ENCODE measurements at places on chromosomes 2 and 18.

GRCh38 chr2:23636426-23636825, 251.4 kb downstream of the KLHL29 start:
- no peak for DNase-seq

DNA sequence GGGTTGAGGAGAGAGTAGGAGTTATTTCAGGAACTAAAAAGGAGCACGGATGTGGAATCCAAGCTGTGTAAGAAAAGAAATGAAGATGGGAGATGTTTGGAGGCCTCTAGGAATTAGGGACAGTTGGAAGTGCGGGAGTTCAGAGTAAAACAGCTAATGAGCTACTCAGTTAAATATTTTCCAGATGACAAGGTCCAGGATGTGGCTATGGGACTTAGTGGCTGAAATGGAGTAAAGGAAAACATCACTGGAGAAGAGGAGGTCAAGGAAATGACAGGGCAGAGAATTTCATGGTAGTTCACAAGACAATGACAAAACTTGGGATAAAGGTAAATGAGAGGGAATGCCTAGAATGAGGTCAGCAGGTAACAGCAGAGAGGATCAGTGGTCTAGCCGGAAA, 13.0 kb downstream of the GPR155 start:
- no peak for DNase-seq

DNA sequence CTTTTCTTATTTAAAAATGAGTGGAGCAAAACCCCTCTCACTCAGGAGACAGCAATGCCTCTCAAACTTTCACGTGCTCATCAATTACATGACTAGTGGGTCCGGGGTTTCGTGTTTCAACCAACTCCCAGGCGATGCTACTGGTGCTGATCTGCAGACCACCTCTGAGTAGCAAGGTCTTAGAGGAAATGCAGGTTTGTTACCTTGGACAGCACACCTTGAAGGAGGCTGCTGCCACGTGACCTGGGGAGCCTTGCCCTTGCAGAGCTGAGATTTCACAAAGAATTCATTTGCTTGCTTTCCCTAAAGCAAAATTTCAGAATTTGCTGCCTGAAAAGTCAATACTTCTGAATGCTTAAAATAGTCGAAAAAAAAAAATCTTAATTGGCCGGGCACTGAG, 32.4 kb downstream of the SMIM21 start:
- no peak for DNase-seq

- no peak for DNase-seq
Observed at GRCh38 chr2:32591669-32592463, 36.0 kb upstream of the TTC27 start.

DNA sequence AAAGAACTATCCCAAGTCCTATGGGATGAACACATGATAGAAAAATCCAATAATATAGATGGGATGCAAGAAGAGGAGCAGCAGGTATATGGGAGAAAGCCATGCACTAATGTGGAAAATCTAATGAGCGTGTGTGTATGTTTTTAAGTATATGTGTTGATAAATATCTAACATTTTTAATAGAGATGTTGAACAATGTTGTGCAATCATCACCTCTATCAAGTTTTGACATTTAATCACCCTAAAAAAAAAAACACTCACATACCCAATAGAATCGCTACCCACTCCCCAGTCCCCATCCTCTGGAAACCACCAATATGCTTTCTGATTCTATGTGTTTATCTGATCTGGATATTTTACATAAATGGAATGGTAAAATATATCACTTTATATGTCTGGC, 983.7 kb downstream of the SUCLG1 start:
- DNase-seq = no peak

GRCh38 chr2:169768262-169768995, 30.2 kb upstream of the SSB start:
- DNase-seq = peak; percentile 6

DNA sequence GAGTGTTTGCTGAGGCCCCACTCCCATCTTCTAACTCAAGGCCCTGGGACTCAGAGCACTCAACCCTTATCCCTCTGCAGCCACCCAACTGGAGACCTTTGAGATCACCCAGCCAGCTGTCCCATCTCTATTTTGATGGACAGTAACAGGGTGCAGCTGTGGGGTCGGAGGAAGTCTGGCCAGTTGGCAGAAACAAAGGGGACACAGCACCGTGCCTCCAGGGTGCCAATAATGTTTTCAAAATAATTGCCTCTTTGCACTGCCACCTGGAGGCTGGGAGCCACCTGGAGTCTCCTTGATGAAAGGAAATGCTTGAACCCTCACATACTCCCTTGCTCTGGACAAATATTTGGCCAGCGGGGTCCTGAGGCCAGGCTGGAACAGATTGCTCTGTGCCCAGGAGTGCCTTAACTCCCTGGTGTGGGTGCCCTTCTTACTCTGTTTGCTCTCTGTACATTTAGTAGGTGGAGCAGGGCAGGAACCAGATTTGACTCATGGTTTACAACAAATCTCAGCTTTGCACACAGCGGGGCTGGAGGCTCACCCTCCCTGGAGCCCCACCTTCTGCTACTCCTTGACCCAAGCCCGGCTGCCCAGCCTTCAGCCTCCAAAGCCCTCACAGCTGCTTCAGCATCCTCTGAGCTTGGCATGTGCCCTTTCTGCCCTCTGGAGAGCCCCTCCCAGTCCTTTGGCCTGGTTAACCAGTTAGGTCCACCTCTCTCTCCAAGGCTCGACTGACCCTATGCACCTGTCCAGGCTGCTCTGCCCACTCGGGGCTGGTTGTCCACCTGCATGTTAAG, 17.2 kb downstream of the MAL start:
- no peak for DNase-seq

- no peak for DNase-seq
Observed at GRCh38 chr18:62880673-62881364, 165.5 kb downstream of the PHLPP1 start.

DNA sequence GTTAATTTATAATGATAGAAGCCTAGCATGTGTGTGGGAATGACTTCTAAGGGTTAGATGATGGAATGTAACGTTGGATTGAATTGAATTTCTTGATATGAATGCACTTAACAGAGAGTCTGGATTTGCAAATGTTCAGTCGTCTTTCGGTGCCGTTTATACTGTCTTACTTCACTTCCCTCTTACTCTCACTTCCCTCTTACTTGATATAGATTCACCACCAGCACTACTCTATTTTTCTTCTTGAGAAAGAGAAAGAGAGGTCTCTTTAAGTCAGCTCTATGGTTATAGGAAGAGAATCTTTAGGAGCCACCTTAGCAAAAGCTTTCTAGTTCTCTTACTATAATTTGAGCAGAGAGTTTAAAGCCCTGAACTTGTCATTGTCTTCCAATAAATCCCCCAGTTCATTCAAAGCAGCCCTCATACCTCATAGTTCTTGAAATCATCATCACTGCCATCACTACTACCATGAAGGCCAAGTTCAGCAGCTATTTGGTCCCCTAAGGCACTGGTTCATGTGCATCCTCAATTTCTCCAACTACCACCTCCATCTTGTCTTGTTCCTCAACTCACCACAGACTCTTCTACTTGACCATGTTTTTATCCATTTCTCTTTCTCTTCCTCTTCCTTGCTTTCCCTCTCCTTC, 501.7 kb upstream of the TCF4 start:
- no peak for DNase-seq

DNA sequence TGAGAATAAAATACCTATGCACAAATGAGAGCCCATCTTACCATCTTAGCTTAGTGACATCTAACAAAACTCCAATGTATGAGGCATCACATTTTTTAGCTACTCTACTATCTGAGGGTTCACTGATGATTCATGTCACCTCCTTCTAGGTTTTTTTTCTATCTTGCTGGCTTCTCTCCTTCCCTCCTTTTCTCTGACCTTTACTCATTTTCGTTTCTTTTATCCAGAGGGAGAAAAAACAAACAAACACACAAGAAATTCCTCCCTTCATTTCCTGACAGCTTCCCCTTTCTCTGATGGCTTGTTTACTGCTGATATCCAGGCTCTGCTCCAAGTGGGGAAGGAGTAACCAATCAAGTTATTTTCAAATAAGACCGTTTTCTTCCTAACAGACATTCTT, 115.1 kb downstream of the UBE2E3 start:
- no peak for DNase-seq

- DNase-seq = no peak
Observed at GRCh38 chr2:178208336-178208735, 14.0 kb downstream of the OSBPL6 start.
